Activated T-cell treated with anti-CD3 and anti-CD28 coated beads, Interleukin-2, amount 50 U/mL, for 1 hour (primary cell): ENCODE measurements at places on chromosomes 4 and X.

DNA sequence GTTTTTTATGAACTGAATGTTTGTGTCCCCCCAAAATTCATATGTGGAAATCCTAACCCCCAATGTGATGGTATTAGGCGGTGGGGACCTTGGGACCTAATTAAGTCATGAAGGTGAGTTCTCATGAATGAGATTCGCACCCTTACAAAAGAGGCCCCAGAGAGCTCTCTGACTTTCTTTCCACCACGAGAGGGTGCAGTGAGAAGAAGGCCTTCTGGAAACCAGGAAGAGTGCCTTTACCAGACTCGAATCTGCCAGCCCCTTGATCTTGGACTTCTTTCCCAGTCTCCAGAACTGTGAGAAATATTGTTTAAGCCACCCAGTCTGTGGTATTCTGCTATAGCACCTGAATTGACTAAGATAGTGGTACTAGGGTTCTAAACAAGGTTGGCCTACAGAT lies 40.8 kb downstream of the STK26 start:
- DNase-seq: no peak

GRCh38 chr4:7103031-7103606 lies 35.3 kb upstream of the GRPEL1 start:
- peak; percentile 82 for DNase-seq

DNA sequence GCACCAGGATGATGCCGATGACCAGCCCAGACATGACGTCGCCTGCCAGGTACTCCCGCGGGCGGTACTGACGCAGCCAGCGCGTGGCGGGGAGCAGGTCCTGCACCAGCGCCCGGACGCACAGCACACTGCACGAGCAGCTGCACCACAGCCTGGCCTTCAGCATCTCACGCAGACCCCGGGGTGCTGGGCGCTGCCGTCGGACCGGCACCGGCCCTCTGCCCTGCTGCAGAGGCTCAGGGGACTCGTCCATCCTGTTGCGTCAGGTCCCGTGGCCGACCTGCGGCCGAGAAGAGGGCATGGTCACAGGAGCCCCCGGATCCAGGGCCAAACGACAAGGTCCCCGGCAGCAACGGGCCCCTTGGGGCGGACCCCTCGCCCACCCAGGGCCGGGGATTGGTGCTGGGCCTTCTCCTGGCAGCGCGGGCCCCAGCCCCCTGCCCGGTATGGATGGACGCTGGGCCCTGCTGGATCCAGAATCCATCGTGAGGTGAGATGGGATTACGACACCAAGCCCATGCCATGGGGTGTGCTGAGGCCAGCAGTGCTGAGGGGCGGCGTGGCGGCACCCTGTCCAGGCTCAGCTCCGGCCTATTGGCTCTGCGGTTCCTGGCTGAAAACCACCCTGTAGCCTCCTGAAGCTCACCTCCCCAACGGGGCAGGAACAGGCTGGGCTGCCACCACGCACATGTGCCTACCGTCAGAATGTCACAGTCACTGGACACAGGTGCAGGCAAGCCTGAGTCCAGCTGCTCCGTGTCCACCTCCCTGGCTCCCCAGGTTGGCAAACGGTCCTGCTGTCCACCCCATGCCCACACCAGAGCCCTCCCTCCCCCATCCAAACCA lies 1.5 kb downstream of the SLC26A1 start:
- no peak for DNase-seq

DNA sequence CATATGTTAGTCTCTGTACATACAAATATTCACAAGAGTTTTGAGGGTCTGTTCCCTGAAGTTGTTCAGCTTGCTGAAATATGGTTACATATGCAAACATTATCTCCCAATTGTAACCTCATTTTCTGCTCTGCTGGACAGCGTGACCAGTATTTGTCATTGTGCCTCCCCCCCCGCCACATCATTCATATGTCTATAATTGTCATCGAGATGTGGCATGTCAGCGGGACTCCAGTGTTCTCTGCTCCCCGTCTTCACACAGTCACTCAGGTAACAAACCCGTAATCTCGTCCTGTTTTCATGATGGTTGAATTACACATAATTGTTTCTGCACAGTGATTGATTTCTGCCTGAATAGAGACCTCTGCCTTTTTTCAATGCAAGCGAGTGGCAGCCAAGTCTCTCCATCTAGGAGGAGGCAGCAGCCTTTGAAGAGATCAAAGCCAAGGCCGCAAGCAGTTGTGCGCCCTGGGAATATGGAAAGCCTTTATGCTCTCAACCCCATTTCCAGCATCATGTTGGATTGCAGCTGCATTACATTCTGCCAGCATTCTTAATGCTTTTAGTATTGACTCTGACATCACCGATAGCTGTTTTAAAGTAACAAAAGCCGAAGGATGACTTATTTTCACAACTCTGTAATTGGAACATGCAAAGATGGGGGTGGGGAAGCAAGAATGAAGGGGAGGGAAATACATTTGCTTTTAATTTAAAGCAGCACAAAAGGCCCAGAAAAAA lies 27.4 kb downstream of the LEF1 start:
- DNase-seq: no peak

DNA sequence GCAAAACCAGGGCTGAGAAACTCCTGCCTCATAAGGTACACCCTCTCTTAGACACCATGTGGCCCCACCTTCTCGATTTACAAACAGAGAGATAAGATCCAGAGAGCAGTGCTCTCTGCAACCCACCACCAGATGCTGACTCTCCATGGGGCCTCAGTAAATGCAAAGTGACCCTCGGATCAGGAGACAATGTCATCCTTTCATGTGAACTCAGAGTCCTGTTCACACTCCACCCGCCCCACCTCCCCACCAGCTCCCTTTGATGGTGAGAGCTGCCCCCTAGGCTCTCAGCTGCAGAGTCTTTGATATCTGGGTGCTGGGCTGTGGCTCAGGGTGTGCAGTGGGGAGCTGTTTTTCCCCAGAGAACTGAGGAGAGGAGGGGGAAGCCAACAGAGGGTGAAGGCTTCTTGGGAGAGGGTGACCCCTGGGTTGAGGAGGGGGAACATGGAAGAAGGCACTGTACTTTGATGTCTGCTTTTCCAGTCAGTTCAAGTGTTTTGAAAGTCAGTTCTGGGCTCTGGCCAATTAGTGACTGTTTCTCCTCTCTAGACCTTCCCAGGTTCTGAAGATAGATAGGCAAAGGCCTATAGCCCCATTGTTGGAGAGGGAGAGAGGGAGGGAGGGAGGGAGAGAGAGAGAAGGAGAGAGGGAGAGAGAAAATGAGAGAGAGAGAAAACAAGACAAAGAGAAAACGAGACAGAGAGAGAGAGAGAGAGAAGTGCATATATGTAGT lies 88.2 kb downstream of the SCD5 start:
- DNase-seq: no peak

DNA sequence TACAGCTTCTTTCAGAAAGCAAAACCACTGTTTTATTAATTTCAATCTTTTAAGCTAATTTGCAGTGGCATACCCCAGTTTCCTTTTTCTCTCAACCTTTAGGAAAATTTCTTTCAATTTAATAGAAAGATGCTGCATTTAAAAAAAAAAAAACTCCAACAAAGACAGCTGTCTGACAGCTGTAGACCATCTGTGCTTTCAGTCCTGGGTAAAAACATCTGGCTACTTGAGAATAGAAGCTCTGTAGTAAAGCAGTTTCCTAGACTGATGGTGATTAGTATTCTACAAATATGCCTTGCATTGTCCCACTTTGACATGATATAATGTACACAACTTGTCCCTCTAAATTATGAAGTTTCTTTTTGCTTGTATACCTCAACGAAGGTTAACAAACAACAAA lies 197.8 kb downstream of the EDA start:
- DNase-seq: no peak

DNA sequence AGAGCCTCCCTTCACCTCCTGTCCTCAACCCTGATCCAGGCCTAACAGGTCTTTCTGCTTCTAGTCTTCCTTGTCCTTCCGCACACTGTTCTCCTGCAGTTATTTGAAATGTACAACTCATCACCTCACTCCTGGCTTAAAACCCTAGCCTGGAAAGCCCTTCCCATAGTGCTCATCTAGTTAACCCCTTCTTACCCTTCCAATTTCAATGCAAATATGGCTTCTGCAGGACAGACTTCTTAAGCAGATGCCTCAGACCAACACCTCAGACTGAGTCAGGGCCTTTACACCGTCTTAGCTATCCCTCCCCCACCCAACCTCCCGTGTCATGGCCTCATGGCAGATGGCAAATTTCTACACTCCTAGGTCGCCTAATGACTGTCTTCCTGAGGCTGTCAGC lies 130.4 kb downstream of the BCOR start:
- no peak for DNase-seq

GRCh38 chr4:105934386-105934785 lies 39.1 kb downstream of the NPNT start:
- DNase-seq: no peak

DNA sequence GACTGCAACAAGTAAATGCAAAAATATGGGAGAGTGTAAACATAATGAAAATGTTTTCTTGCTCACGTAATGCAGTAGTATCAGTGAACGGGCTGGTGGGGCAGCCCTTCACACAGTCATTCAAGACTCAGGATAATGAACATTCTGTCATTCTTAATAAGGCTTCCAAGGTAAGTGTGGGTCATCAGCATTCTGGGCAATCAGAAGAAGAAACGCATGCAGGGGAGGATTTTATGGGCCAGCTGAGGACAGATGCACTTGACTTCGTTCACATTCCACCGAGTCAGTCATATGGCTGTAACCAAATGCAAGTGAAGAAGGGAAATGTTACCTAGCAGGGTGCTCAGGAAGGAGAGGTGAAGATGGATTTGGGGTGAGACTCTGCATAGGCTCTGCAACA lies 68.0 kb upstream of the MAP9 start:
- DNase-seq: no peak

GRCh38 chr4:1327526-1328266 lies 19.3 kb upstream of the UVSSA start:
- no peak for DNase-seq

GRCh38 chrX:74546984-74547383 lies 67.4 kb downstream of the RLIM start:
- DNase-seq: no peak

- DNase-seq: peak; percentile 58
These were observed 84.2 kb downstream of the BCOR start for GRCh38 chrX:40013266-40014195.

DNA sequence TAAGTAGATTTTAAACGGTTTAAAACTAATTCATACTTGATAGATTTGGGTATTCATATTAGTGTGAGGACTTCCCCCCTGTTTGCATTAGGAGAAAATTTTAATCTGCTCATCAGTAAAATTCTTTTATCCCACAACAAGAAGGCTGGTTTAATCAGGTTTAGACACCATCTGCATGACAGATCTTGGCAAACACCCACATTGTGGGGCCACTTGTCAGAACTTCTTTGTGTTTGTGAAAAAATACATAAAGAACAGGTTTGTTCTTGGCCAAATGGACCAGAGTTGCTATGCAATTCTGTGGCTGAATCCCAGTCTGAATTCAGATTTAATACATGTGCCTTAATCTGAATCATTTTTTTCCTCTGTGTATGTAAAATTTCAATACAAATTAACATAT lies 121.1 kb downstream of the REPS2 start:
- DNase-seq: no peak

GRCh38 chr4:25442863-25443307 lies 65.8 kb downstream of the ANAPC4 start:
- no peak for DNase-seq
